SK-MEL-5 (cell line): ENCODE measurements at places on chromosomes 7 and 10.
A peak's percentile ranks its signal among the peaks of the same experiment; 100 is the strongest.

GRCh38 chr10:104835422-104835821, 194.3 kb downstream of the SORCS3 start:
- DNase-seq = no peak

GRCh38 chr10:133356549-133357284, 1.1 kb downstream of the FUOM start:
- DNase-seq = no peak

DNA sequence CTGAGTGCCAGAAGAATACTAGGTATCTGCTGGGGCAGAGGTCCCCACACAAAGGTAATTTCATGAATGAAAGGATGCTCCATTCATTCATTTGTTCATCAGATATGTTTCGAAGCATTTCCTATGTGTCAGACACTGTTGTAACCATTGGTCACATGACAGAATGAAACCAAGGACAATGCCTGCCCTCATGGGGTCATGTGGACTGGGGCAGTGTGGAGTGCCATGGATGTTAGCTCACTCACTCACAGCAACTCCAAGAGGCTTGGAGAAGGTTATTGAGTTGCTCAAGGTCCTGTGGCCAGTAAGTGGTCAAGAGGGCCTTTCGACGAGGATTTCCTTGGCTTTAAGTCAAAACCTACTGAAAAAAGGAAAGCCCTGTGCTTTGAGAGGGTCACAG, 223.5 kb downstream of the ARHGAP12 start:
- no peak for DNase-seq

- DNase-seq = no peak
These were observed 602.8 kb downstream of the NRG3 start for GRCh38 chr10:82477776-82478175.

DNA sequence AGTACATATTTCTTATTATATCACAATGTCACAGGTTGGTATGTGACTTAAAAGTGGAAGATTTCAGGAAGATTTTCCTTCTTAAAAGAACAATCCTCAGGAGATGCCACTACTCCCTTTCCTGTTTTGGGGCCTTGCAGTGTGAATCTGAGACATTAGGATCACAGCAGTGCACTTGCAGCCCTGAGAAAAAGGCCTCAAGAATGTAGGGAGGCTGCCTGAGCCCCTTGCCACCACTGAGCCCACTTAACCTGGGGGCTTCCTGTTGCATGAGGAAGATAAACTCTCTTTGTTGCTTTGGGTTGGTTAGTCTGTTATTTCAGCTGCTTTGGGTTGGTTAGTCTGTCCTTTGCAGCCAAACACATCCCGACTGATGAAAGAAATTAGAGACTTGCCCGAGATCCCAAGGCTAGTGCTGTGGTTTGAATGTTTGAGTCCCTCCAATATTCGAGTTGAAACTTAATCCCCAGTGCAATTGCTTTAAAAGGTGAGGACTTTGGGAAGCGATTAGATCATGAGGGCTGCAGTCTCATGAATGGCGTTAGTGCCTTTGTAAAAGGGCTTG, 151.3 kb upstream of the SP4 start:
- DNase-seq = no peak

DNA sequence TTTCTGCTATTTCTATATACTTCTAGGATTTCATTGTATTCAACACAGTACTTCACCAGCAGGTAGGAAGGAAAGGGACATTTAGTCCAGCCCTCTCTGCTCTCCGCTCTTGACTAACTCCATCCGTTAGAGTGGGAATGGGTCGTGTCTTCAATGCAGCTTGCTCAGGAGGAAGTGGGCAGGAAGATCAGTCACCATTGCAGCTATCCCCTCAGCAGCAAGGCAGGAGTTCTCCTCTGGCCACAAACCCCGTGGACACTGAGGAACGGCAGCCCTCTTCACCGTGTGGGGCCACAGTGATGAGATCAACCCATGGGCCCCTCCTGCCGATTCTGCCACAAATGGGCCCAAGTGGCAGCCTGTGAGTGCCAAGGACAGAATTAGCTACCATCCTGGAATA, 30.2 kb upstream of the IKZF1 start:
- no peak for DNase-seq

GRCh38 chr7:116977172-116977571, 23.9 kb downstream of the ST7 start:
- DNase-seq = no peak

GRCh38 chr10:61398366-61399129, 54.6 kb downstream of the TMEM26 start:
- DNase-seq = no peak

DNA sequence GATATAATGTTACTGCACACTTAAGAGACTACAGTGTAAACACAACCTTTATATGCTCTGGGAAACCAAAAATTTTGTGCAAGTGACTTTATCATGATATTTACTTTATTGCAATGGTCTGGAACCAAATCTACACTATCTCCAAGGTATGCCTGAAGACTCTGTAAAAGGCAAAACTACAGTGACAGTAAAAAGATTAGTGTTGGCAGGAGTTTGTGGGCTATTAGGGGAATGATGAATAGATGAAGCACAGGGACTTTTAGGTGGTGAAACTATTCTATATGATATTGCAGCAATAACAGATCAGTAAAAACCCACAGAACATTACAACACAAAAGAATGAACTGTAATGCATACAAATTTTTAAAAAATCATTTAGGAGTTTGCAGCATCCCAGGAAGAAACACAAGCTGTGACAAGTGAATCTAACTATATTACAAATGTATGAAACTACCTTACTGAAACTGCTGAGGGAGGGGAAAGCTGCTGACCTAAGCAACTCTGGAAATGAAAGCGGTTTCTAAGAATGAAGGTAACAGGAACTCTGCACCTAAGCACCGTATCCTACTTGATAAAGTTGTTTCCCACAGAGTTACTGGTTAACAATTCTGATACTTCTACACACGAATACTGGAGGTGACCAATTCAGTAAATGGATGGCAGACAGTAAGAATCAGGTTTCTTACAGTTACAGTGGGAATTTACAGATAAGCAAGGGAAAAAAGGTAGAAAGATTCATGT, 82.6 kb downstream of the ATE1 start:
- no peak for DNase-seq

DNA sequence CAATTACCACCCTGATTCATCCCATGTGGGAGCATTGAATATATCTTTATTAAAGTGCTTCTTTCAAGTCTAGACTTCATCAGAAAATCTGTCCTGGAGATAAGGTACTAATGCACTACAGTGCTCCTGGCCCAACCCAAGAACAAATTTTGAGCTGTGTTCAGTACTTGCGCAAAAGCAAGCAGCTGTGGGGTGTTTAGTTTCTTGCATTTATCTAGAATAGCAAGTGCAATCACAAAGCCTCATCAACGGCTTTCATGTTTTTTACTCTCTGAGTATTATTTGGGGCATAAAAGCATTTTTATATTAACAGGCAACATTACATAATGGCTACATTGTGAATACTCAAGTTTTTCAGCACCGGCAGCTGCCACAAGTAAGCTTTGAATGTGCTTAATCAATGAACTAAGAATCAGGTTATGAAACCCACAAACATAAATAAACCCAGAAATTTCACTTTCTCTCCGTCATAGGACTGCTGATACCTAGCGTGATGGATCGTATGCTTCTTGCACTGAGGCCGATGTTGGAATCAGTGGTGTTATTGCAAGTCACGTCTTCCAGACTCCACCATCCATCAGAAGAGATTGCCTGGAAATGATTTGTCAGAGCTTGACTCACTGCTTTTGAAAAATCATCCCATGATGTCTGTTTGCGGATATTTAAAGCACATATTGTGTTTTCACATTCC, 113.1 kb downstream of the CTTNBP2 start:
- peak; percentile 100 for DNase-seq

DNA sequence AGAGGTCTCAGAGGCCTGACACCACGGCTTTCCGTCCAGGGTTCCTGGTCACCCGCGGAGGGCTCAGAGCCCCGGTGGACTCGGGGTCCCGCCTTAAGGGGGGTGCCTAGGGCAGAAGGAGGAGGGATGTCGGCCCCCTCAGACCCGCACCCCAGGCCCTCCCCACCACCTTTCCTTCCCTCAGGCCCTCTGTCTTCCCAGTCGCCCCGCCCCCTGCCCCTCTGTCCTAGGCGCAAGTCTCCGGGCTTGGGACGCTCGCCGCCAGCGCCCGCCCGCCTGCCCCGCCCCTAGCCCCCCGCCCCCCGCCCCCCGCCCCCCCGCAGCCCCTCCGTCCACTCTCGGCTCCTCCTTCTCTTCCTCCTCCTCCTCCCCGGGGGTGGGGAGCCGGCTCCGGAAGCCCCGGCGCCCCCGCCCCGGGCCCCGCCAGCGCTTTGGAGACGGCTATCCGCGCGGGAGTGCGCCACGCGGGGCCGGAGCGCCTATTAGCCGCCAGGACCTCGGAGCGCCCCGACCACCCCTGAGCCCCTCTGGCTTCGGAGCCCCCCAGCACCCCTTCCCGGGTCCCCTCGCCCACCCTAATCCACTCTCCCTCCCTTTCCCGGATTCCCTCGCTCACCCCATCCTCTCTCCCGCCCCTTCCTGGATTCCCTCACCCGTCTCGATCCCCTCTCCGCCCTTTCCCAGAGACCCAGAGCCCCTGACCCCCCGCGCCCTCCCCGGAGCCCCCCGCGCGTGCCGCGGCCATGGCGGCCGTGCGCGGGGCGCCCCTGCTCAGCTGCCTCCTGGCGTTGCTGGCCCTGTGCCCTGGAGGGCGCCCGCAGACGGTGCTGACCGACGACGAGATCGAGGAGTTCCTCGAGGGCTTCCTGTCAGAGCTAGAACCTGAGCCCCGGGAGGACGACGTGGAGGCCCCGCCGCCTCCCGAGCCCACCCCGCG, at the start of gene AEBP1:
AEBP1 (plus strand) TSS at position 423 of the 937 bp plus-strand sequence; CDS start at position 744, 321 bp downstream.
- DNase-seq = no peak
